Frontal cortex (tissue), 4 donors: ENCODE measurements at places on chromosomes 1 and 21. TPM values are rescaled to one million over a fixed set of nuclear protein-coding genes. Genes with fewer than 3 reads are reported as not detected.

Gene ACP6
- 12.6 TPM for total RNA-seq

Gene NR1I3
- total RNA-seq: not detected

Gene AGBL4
- 3.3 TPM for total RNA-seq

GRCh38 chr1:79303040-79303439, 296.5 kb upstream of the ADGRL4 start:
- DNase-seq: no peak

DNA sequence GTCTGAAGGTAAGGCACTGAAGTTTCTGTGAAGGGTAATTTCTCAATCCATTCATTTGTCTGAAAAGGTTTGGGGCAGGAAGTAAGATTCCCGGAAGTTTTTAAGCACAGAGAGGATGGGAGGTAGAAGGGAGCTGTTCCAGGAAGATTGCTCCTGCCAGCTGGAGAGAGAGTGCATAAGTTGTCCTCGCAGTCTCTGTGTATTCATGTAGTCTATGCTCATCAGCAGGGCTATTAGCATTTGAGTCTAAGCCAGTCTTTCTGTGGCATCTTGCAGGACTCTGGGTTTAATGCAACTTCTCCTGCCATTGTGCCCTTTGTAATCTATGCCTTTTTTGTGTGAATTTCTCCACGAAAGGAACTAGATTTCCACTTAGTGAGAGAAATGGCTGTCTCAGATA, 140.8 kb upstream of the FGGY start:
- DNase-seq: no peak

- DNase-seq: no peak
These were observed 241.8 kb upstream of the KIAA0040 start for GRCh38 chr1:175434283-175434860.

GRCh38 chr1:229434641-229435051, 752 bp upstream of the ACTA1 start:
- no peak for DNase-seq
